ENCODE measurements at places on chromosomes 4 and X.

DNA sequence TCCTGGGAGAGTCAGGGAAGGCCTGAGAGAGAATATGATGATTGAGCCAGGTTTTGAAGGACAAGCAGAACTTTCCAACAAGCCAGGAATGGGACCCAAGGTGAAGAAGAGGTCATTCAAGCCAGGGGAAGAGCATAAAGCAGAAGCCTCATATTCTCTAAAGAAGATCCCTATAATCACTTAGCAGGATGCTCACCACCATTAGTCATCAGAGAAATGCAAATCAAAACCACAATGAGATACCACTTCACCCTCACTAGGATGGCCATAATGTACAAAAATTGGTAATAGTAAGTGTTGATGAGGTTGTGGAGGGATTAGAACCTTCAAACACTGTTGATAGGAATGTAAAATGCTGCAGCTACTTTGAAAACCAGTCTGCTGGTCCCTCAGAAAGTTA is 20.5 kb upstream of the SUPT20HL1 start:
- DNase-seq: no peak

DNA sequence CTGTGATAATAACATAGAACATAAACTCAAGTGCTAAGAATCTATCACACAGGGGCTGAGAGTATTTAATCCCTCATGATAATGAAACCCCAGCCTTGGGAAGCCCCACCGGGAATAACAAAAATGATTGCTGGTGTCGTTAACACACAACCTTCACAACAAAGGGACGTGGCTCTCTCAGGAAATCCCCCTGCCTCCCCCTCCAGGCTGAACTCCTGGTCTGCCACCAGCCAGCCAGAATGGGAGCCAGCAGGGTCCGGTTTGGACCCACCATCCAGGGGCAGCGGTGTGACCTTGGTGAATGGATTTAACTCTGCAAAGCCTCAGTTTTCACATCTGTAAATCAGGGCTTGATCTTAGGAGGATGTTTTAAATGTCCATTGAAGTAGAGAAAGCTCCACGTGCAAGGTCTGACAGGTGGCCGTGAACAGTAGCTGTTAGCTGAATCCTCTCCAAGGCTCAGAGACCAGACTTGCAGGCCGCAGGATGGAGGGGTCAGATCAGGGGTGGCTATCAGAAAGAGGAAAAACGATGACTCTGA is 46.5 kb downstream of the ABLIM2 start:
- no peak for DNase-seq

DNA sequence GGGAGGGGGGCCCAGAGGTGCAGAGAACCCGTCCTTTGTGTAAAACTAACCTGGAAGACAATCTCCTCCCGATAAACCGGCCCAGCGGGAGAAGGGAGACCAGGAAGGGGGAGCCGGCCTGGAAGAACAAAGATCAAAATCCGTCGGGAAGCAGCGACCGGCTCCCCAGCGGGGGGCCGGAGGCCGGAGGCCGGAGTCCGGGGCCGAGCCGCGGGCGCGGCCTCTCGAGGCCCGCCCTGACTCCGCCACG is 552 bp downstream of the ZDHHC9 start:
- no peak for DNase-seq

- DNase-seq: no peak
Measured at GRCh38 chr4:48093991-48094416, 40.0 kb downstream of the TXK start.

DNA sequence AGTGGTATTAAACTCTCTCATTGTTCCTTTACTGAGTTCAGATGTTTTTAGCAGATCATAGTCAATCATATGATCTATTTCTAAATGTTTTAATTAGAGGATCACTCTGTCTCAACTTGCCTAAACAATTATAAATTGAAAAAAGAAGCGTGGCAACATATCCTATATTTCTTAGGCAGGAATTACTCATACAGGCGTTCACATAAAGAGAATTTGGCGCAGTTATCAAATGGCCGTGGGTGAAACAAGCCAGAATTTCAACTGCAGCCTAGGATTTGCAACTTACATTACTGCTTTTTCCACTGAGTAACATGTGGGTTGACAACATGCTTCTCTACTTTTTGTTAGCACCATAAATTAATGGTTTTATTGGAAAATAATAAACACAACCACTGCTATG is 141.3 kb downstream of the CPE start:
- DNase-seq: no peak

GRCh38 chr4:7648544-7649395 is 214.0 kb upstream of the PSAPL1 start:
- DNase-seq: no peak

- DNase-seq: no peak
Measured at GRCh38 chr4:13642170-13642950, 14.8 kb upstream of the BOD1L1 start.

GRCh38 chr4:75498041-75498440 is 16.2 kb downstream of the RCHY1 start:
- no peak for DNase-seq

DNA sequence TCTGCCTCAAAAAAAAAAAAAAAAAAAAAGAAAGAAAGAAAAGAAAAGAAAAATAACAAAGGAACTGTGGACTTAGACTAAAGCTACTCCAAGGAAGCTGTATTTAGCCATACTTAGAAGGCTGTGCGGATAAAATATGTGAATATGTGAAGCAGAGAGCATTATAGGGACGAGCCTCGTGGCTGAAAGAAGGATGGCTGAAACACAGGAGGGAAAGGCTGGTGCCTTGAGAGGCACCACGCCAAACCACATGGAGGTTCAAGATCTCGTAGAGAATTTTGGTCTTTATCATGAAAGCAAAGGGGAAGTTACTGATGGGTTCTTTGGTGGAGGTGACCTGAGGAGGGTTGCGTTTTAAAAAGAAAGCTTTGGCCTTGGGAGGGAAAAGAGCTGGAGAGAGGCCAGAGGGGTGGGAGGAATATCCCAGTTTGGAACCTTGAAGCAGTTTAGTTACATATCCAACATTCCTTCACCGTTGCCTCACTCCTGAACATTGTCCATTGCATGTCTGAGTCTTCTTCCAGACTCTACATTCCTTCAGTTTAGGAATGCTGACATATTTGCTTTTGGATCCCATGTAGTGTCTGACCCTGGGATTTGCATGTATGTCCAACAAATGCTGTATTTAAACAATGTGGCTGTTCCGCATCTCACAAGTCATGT is 82.5 kb downstream of the CPE start:
- peak; percentile 81 for DNase-seq

DNA sequence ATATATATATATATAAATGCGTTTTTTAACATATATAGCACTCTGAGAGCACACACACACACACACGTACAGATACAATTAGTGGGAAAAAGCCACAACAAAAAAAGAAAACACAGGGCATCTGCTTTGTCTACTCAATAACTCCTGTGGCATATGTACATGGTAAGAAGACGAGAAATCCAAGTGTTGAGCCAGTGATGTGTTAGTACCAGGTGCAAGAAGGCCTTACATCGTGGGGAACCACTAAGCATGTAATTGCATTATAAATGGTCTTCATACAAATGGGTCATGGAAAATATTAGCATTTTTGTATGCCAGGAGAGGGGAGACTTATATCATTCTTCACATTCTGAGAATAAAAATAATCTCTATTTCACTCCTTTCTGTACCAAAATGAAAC is 62.7 kb upstream of the FAM47B start:
- no peak for DNase-seq

DNA sequence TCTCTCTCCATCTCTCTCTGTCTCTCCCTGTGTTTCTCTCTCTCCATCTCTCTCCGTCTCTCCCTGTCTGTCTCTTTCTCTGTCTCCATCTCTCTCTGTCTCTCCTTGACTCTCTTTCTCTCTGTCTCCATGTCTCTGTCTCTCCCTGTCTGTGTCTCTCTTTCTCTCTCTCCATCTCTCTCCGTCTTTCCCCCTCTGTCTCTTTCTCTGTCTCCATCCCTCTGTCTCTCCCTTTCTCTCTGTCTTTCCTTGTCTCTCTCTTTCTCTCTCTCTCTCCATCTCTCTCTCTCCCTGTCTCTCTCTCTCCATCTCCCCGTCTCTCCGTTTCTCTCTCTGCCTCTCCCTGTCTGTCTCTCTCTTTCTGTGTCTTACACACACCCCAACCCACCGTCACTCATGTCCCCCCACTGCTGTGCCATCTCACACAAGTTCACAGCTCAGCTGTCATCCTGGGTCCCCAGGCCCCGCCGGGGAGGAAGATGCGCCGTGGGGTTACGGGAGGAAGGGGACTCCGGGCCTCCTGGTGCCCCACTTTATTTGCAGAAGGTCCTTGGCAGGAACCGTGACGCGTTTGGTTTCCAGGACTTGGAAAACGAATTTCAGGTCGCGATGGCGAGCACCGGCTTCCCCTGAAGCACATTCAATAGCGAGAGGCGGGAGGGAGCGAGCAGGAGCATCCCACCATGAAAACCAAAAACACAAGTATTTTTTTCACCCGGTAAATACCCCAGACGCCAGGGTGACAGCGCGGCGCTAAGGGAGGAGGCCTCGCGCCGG is 1.2 kb upstream of the SHOX start:
- DNase-seq: no peak

DNA sequence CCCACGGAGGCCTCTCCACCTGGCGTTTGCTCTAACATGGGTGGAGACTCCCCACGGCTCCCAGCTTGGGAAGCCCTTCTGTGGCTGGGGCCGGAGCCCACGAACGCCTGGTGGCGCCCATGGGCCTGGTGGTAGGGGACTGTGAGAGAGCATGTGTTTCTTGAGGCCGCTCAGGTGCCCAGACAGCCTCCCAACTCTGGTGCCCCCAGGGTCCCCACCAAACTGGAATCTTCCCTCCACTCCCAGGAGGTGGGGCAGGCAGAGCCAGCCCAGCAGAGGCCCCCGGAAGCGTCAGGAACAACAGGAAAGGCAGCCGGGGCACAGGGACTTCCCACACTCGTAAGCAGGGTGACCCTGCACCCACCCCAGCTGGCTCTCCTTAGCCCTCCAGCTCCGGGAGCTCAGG is 33.3 kb upstream of the FGFR3 start:
- DNase-seq: no peak

DNA sequence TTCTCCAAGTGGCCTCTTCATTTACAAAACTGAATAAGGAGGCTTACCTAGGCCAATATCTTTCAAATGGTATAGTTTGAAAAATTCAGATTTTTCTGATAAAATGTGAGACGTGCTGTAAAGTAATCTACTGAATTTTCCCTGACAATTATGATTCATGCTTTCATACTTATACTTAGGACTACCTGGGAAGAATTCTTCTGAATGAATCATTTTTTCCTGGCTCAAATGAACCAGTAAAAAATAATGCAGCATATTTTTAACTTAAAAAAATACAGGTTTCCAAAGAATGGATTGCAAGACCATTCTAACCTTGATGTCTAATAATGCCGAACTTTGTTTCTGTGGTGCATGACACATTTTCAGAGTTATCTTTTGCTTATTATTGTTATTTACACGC is 375.4 kb downstream of the ZNF674 start:
- no peak for DNase-seq

- DNase-seq: no peak
Measured at GRCh38 chr4:122896270-122896669, 26.1 kb downstream of the NUDT6 start.

DNA sequence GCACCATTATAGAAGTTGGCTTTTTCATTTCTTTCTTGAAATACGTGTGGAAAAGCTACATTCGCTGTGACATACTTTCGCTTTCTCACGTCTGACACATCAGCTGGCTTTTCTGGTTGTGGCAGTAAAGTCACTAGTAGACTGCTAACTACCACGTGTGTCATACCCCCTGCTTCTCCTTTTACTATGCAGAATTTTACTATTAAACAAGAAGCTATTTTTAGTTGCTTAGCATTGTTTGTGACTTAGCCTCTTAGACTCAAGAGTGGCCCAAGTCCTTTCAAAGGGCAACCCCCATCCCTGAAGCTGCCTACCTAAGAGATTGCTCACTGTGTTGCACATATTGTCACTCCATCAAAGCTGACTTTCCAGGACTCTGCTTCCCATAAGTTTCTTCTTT is 2.1 kb upstream of the IL2 start:
- DNase-seq: no peak

DNA sequence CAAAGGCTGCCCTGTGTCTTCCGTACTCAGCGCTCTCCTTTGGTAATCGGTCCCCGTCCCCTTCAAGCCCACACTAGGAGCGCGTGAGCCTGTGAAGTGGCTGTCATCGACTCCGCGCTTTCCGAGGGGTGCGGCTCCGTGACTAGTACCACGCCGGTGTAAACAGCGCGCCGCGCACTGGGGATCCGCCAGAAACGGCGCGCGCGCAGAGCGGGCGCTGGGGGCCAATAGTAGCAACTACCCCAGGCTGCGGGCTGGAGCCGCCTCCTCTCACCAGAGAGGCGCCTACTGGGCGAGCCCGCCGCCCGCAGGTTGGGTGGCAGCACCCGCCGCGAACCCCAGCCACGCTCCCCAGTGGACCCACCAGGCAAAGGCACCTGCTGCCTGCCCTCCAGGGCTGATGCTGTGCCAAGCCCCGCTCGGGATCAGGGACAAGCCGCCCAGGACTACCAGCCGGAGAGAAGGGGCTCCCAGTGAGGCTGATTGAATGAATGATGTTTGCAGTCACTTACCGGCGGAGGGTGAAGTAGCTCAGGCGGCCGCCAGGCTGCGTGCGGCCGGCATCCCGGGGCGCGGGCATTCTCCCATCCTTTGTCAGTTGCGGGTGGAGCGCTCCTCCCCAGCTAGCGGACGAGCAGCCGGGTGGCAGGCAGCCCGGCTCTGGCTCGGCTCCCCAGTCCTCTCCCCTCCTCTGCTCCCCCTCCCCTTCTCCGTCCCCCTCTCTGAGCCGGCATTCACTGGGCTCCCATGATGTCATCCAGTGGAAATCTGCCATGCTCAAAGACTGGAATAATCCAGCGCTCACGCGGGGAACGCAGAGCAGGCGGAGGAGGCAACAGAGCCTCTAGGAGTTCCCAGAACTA is 370.3 kb upstream of the SMIM31 start:
- DNase-seq: no peak

DNA sequence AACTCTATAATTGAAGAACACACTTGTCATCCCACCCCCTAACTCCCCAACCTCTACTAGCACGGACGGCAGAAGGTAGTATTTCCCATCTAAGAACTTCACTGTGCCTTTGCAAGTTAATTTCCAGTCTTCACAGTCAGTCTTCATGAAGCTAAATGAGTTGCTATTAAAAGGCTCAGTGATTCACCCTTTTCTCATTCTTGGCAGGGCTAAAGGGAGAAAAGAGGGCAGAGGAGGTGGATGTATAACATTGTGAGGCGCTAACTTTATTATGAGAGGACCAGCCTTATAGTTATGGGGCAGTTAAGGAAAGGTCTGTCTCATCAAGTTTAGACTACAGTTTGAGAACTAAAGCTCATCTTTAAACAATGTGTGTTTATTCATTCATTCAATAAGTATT is 161.0 kb upstream of the S100G start:
- DNase-seq: no peak

- DNase-seq: no peak
Measured at GRCh38 chr4:38189445-38189844, 229.2 kb downstream of the PTTG2 start.

GRCh38 chrX:78024349-78025059 is 55.1 kb upstream of the PGAM4 start:
- DNase-seq: peak; percentile 71

DNA sequence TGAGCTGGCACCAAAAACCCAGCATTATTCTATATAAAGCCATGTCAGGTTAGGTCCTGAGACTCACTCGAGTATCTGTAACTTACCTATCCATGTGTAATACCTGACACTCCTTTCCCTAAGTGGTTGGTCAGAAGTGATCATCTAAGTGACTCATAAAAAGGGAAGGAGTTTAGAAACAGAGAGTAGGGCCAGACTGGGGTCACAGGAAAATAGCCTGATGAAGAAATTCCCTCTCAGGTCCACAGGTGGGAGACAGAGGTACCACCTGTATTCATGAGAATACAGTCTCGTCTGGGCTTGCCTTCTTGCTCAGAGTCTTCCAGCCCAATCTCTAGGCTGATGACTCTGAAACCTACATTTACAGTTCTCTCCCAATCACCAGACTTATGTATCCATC is 161.8 kb upstream of the MAP3K15 start:
- DNase-seq: no peak

- no peak for DNase-seq
Measured at GRCh38 chrX:132173647-132174046, 45.6 kb downstream of the RAP2C start.
